ENCODE measurements at places on chromosomes 13 and 19. TPM values are rescaled to one million over a fixed set of nuclear protein-coding genes. Genes with fewer than 3 reads are reported as not detected.

DCLK1 gene
- 93.2 TPM for polyA plus RNA-seq

- DNase-seq, result no peak
Measured at GRCh38 chr13:65593298-65593874, 1636.8 kb downstream of the PCDH9 start.

PSG11 gene
- polyA plus RNA-seq, result 1.4 TPM

PCP2 gene
- not detected for polyA plus RNA-seq

DNA sequence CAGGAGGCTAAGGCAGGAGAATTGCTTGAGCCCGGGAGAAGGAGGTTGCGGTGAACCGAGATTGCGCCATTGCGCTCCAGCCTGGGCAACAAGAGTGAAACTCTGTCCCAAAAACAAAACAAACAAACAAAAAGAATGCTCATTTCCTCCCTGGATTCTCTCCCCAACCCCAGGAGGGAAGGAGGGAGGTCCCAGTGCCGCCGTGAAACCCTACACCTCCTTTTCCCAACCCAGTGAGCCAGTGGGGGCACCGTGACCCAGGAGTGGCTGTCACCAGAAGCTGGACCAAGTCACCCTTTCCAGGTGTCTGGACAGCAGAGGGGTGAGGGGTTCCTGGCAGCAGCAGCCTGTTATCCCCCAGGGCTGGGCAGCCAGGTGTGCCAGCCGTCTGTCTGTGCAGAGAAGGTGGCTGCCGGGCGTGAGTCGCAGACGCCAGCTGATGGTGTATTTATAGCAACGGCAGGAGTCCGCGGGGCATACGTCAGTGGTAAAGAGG is 23.5 kb downstream of the NFIC start:
- no peak for DNase-seq

- no peak for DNase-seq
Measured at GRCh38 chr19:19749908-19750841, 17.3 kb upstream of the ZNF14 start.

- no peak for DNase-seq
Measured at GRCh38 chr13:111017755-111018459, 97.2 kb upstream of the ARHGEF7 start.

GRCh38 chr13:23876265-23876664 is 12.9 kb downstream of the MIPEP start:
- no peak for DNase-seq

Measured in muscle of back (tissue), 13 donors.